ENCODE measurements at places on chromosomes 2 and 18. TPM values are rescaled to one million over a fixed set of nuclear protein-coding genes. Genes with fewer than 3 reads are reported as not detected.

PLA2R1 gene
- polyA plus RNA-seq, result 3.4 TPM

ATOH8 gene
- polyA plus RNA-seq, result 13.5 TPM

NFU1 gene
- 69.4 TPM for polyA plus RNA-seq

HOXD13 gene
- polyA plus RNA-seq, result 0.36 TPM

VWA3B gene
- polyA plus RNA-seq, result 118 TPM

ANKRD30B gene
- polyA plus RNA-seq, result 10.5 TPM

ELOA2 gene
- 8.0 TPM for polyA plus RNA-seq

CFAP221 gene
- 91.2 TPM for polyA plus RNA-seq

GLI2 gene
- 5.1 TPM for polyA plus RNA-seq

MC2R gene
- polyA plus RNA-seq, result 0.24 TPM

RAB17 gene
- 6.3 TPM for polyA plus RNA-seq

BIRC6 gene
- 48.9 TPM for polyA plus RNA-seq

UGT1A8 gene
- not detected for polyA plus RNA-seq

VIT gene
- polyA plus RNA-seq, result 7.2 TPM

NEUROD1 gene
- polyA plus RNA-seq, result 0.62 TPM

ANKRD44 gene
- polyA plus RNA-seq, result 11.2 TPM

FHOD3 gene
- 6.5 TPM for polyA plus RNA-seq

TGFA gene
- 5.1 TPM for polyA plus RNA-seq

CKAP2L gene
- 9.5 TPM for polyA plus RNA-seq

LIMS3 gene
- 2.6 TPM for polyA plus RNA-seq

NAT8 gene
- 6.0 TPM for polyA plus RNA-seq

ARHGAP25 gene
- polyA plus RNA-seq, result 8.2 TPM

GCG gene
- polyA plus RNA-seq, result not detected

KCNIP3 gene
- polyA plus RNA-seq, result 23.9 TPM

CYRIA gene
- 4.8 TPM for polyA plus RNA-seq

IL1RL2 gene
- polyA plus RNA-seq, result 0.38 TPM

ALPG gene
- 0.44 TPM for polyA plus RNA-seq

GAREM2 gene
- 4.6 TPM for polyA plus RNA-seq

UGT1A10 gene
- polyA plus RNA-seq, result 0.29 TPM

GPAT2 gene
- polyA plus RNA-seq, result 20.5 TPM

CYP27A1 gene
- 30.2 TPM for polyA plus RNA-seq

MYCN gene
- polyA plus RNA-seq, result 8.1 TPM

GALNT5 gene
- 0.45 TPM for polyA plus RNA-seq

LAMA3 gene
- polyA plus RNA-seq, result 11.9 TPM

PCARE gene
- 0.76 TPM for polyA plus RNA-seq

TUBA3E gene
- polyA plus RNA-seq, result 386 TPM

ABCG8 gene
- polyA plus RNA-seq, result not detected

ACADL gene
- 4.5 TPM for polyA plus RNA-seq

CNTNAP5 gene
- polyA plus RNA-seq, result 0.29 TPM

Measured in testis (tissue), 5 donors.